T-helper 9 cell (primary cell): ENCODE measurements at places on chromosomes 3 and 15.

DNA sequence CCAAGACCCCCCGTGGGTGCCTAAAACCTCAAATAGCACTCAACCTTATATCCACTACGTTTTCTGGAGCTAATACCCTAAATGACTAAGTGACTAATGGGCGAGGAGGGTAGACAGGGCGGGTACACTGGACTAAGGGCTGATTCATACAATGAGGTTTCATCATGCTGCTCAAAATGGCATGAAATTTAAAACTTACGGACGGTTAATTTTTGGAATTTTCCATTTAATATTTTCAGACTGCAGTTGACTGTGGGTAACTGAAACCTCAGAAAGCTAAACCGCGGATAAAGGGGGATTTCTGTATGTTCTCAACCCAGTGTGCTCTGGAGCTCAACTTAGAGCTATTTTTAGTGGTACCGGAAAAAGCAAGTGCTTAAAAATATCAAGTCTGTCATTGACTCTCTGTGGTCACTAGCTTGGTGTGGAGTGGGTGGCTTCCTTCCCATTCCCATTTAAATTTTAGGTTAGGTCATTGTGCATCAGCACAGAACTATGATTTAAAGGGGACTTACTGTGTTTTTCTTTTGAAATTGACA, 72.9 kb downstream of the LRRC28 start:
- no peak for DNase-seq

- DNase-seq: no peak
These were observed 70.1 kb downstream of the PLXNA1 start for GRCh38 chr3:127053026-127053425.

- no peak for DNase-seq
These were observed 134.2 kb downstream of the FNDC3B start for GRCh38 chr3:172173316-172174254.

GRCh38 chr3:187852842-187853730, 107.8 kb upstream of the BCL6 start:
- no peak for DNase-seq

- no peak for DNase-seq
These were observed 141.8 kb upstream of the ICE2 start for GRCh38 chr15:60620708-60621107.

- DNase-seq: peak; percentile 6
These were observed 17.0 kb upstream of the ANO10 start for GRCh38 chr3:43638594-43639447.

DNA sequence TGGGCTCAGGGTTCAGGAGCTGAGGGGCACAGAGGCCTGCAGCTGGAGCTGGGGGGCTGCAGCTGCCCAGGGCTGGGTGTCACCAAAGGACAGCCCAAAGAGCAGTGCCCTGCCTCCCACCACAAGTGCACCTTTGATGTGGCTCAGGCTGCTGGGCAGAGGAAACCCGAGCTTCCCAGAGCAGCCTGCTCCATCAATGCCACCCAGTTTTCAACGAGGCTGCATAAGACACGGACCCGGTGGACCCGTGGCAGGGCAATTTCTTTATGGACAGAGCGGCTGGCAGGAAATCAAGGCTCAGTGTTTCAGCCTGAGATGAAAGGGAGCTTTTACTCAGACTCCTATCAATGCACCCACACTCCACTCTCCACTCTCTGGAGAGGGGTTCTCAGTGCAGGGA, 18.7 kb downstream of the SEMA5B start:
- no peak for DNase-seq

DNA sequence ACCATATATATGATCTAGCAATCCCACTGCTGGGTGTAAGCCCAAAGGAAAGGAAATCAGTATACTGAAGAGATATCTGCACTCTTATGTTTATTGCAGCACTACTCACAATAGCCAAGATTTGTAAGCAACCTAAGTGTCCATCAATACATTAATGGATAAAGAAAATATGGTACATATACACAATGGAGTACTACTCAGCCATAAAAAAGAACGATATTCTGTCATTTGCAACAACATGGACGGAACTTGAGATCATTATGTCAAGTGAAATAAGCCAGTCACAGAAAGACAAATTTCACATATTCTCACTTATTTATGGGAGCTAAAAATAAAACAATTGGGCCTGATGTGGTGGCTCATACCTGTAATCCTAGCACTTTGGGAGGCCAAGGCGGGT, 21.9 kb upstream of the ARNT2 start:
- DNase-seq: no peak

GRCh38 chr15:66655997-66656396, 46.0 kb upstream of the SMAD6 start:
- no peak for DNase-seq

DNA sequence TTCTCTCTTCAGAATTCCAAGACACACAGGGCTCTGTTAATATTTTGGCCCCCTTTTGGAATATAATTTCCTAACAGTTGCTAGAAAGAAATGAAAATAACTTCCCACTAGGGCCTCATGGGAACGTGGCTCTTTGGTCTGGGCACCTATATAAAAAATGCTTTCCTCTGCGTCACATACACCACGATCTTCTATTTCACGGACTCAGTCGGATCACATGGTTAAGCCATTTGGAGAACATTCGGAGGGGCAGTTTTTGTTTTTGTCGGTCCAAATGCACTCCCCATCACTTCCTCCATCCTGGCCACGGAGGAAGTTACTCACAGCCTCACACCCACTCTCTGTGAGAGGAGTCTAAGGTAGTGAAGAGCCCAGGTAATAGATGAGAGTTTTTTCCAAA, 21.0 kb downstream of the TMEM44 start:
- DNase-seq: no peak

DNA sequence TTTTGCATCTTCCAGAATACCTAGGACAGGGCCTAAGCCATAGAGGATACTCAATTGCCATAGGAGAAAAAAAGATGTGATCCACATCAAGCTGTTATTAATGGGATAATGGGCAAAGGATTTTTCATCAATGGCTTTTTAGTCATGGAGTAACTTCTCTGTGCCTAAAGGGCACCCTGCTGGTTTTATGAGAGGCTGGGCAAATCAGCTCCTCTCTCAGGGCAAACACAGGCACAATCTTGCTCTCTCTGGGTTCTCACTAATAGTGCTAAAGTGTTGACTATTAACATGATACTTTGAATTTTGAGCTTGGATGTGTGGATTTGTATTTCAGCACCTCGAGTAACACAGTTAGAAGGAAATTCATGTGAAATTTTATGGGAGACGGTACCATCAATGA, 67.6 kb downstream of the GHSR start:
- no peak for DNase-seq

DNA sequence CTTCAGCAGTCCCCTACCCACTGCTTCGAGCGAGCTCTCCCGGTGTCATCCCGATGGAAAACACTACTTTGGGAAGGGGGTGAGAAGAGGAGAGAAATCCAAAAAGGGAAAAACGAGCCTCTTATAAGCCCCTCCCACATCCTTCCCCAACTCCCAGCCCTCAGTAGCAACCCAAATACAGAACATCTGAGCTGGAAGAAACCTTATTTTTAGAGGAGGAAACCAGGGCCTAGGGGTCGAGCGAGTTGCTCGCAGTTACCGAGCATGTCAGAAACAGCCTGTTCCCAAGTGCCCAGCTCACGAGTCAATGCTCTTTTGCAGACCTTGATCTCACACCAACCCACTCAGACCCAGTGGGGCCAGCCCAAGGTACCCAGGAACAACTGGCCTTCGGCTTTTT, 14.2 kb downstream of the RBPMS2 start:
- no peak for DNase-seq

- DNase-seq: peak; percentile 38
These were observed 112.8 kb upstream of the ICE2 start for GRCh38 chr15:60591496-60592370.

- DNase-seq: no peak
These were observed 62.4 kb downstream of the CD200 start for GRCh38 chr3:112395181-112395895.

DNA sequence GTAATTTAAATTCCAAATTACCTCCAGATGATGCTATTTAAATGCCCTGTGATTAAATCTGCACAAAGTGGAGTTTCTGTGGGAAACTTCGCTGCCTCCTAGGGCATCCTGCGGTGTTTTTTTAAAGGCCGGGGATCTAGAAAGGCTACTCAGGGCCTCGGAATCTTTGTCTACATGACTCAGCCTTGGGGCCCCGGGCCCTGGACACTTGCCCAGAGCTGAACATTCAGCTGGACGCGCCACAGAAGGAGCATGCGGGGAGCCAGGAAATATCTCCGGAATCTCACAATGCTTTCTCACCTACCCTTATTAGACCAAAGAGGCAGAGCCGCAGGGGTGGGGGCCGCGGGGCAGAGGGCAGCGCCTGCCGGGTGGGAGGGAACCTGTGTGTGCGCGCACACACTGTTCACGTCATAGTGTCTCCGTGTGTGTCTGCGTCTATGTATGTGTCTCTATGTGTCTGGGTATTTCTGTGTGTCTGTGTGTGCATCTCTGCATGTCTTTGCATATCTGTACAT, 145.5 kb upstream of the TPM1 start:
- DNase-seq: no peak

- DNase-seq: no peak
These were observed 81.7 kb downstream of the PRICKLE2 start for GRCh38 chr3:64143409-64144130.
